Stimulated activated CD4-positive, alpha-beta T cell treated with anti-CD3 and anti-CD28 coated beads, TNF-alpha, amount 100 ng/mL, for 48 hours (primary cell): ENCODE measurements at places on chromosomes 16 and 17.

- no peak for DNase-seq
Observed at GRCh38 chr17:47676199-47676472, 17.8 kb upstream of the TBKBP1 start.

DNA sequence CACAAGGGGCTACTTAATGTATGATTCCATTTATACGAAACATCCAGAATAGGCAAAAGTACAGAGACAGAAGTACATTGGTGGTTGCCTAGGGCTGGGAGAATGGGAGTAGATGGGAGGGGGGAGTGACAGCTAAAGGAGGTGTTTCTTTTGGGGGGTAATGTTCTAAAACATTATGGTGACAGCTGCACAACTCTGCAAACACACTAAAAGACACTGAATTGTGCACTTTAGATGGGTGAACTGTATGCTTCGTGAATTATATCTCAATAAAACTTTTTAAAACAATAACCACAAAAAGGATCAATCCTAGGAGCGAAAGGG is 661 bp downstream of the LYRM9 start:
- DNase-seq = no peak

DNA sequence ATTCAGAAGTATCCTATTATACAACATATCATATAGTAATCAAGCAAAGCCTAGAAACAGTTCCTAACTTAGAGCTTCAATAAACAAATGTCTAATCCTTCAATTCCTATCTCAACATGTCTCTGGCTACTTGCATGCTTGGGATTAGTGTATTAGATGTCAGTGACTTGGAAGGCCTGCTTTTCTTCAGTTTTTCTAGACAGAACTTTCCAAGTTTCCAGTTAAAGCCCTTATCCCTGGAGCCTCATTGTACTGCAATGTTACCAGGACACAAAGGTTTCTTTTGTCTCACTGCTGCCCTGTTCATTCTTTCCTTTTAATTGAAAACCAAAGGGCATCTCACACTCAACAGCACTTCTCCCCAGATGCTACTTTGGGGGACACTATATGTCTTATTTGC is 16.5 kb downstream of the PSME3IP1 start:
- no peak for DNase-seq

GRCh38 chr16:77584205-77584859 is 138.0 kb upstream of the NUDT7 start:
- peak; percentile 22 for DNase-seq

GRCh38 chr17:4582101-4582501 is 2.2 kb upstream of the SMTNL2 start:
- no peak for DNase-seq
